ENCODE measurements at places on chromosomes 16 and 17. TPM values are rescaled to one million over a fixed set of nuclear protein-coding genes. Genes with fewer than 3 reads are reported as not detected.

The ASPA gene
- polyA plus RNA-seq, result 23.7 TPM

GRCh38 chr17:20040216-20040615 lies 31.1 kb downstream of the SPECC1 start:
- no peak for DNase-seq

DNA sequence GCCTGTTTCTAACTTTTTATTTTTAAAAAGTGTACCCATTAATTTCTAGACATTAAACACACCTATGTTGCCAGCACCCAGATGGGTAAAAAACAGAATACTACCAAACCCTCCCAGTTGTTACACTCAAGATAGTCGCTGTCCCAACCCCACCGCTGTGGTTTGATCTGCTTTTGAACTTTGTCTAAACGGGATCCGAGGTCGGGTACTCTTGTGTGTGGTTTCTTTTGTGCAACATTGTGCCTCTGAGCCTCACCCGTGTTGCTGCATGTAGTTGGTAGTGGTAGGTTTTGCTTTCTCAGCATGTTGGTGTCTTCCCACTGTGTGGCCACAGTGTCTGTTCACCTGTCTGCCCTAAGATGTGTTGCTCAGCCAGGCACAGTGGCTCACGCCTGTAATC lies 4.3 kb downstream of the KLHL36 start:
- no peak for DNase-seq

DNA sequence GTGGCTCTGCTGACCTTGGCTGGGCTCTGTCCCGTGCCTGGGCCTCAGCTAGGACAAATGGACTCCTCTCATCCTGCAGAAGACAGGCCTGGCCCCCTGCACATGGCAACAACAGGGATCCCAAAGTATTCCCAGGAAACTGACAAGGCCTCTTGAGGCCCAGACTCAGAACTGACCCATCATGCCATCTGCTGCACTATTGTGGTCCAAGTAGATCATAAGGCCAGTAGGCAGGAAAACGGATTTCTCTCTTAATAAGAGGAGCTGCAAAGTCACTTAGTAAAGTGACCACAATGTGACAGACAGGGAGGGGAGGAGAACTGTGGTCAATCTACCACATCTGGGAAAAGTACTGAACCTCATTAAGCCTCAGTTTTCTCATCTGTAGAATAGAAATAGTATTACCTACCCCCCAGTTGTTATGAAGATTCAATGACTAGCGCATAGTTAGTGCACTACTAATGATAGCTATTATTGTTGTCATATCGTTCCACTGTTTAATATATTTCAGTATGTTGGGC lies 62.1 kb upstream of the TNRC6A start:
- DNase-seq, result no peak

DNA sequence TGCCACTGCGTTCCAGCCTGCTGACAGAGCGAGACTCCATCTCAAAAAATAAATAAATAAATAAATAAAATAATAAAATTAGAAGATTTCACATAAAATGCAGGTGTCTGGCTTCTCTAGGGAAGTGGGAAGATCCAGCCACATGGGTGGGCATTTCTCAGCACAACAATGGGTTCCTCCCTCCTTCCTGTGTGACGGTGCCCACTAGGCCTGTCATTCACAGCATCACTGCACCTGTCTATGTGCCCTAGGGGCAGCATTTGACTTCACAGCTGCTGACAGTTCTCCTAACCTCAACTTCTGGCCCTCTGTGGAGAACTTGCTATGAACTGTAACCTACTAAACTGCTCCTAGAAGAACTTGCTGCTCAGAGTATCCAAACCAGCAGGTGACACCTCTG lies 3.0 kb downstream of the ABHD15 start:
- no peak for DNase-seq

DNA sequence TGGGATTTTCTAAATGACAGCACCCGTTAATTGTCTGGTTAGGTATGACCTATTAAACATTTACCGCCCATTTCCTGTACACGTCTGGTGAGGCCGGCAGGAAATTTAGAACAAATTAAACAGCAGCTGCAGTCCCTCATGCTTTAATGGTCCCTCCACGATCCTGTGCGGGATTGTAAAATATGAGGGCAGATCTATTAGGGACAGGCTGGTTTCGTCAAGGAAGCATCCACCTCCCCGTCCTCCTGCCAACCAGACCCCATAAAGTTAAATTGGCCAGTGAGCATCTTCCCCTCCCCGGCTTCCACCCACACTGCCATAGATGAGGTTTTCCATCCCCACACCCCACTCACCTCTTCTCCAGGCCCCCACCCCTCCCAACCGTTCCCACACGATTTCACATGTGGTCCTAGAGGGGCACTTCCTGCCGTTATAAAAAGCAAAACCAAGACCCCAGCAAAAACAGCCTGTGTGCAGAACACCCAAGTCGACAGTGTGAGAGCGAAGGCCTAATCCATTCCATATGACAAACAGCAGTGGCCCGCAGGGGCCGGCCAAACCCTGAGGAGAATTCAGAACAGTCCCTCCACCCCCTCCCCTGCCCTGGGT lies 331.9 kb downstream of the FOXL1 start:
- DNase-seq, result no peak

DNA sequence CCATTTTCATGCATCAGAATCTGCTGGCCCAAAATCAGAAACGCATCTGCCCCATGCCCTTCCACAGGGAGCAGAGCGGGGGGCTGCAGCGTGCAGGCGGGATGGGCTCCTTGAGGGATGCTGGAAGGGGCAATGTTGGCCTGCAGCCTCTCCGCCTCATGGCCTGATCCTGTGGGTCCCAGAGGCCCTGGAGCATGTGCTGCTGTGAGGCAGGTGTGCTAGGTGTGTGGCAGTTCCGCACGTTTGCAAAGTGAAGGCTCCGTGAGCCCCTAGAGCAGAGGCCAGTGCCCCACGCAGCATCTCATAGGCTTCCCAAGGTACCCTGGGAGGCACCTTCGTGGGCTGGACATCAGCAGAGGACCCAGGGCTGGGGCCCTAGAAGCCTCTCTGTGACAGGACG lies 36.4 kb upstream of the CDH15 start:
- no peak for DNase-seq

The CHD3 gene
- polyA plus RNA-seq, result 213 TPM

The AXIN2 gene
- 53.9 TPM for polyA plus RNA-seq

DNA sequence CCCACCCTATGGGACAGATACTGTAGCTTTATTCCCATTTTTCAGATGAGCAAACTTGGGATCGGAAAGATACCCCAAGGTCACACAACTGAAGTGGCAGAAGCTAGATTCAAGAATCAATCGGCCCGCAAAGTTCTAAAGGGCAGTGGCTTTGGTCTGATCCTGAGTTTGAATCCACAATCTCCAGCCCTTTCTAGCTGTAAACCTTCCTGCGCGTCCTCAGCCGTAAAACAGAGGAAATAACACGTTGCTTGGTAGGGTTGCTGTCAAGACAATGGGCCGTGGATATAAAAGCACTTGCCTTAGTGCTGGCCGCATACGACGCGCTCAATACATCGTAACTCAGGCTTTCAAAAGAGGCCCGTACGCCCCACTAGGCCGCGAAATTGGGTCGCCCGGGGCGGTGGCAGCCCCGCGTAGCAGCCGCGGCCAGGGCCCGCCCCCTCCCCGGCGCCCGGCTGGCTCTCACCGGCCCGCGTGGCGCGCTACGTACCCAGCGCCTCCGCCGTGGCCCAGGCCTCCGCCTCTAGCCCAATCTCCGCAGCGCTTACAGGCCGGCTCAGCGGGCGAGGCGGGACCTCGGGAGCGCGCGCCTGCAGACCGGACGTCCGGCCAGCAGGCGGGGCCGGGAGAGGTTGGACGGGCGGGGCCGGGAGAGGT lies at the start of gene DCAKD:
Gene DCAKD, minus strand, starts transcription at position 573 of the 660 bp plus-strand sequence. CDS start 16,747 bp downstream, outside the sequence.
- DNase-seq, result peak; percentile 94

DNA sequence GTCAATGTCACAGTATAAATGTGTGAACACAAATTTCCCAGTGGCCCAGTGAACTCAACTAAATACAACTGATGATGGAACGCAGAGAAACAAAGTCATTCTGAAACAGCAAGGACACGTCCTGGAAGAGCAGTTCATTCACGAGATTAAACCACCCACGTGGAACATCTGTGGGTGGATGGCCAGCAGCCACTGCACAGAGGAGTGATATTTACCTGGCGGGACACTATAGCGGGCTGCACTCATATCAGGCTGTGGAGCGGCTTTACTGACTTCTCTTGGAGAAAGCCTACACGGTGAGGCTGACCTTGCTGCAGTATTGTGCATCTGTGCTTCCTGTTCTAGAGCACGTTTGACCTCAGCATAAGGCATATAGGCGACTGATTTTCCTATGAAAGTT lies 87.3 kb downstream of the TTC19 start:
- no peak for DNase-seq

DNA sequence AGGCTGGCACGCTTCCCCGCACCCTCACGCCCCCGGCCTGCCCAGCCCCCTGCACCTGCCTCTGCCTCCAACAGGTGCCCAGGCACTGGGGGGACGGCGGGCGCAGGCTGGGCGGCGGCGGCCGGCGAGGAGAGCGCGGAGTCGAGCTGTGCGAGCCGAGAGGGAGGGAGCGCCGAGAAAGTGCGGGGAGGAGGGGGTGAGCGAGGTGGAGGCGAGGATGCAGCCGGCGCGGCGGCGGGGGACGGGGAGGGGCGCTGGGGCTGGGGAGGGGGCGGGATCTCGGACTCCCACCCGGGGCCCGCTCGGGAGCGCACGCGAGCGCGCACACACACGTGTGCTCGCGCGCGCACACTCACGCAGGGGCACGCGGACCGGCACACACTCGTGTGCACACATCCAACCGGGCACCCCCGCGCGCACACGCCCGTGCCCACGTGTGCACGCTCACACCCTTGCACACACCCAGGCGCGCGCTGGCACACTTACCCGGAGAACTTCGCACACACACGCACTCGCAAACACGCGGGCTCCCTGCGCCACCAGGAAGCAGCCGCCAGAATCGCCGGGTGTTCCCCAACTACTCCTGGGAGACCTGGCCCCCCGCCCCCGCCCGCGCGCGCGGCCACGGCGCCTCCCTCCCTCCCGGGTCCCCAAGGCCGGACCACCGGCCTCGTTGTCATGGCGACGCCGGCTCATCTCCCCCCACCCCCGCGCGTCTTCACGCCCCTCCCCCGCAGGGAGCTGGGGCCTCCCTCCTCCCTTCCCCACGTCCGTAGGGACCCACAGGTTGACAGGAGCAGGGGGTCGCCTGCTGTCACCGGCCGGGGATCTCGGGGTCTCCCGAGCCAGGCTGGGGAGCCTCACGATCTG lies at the start of gene DOC2A:
Gene DOC2A, minus strand, starts transcription at position 184 of the 870 bp plus-strand sequence. CDS start 805 bp downstream, outside the sequence.
- no peak for DNase-seq
